ENCODE measurements at places on chromosomes 6 and 20.

DNA sequence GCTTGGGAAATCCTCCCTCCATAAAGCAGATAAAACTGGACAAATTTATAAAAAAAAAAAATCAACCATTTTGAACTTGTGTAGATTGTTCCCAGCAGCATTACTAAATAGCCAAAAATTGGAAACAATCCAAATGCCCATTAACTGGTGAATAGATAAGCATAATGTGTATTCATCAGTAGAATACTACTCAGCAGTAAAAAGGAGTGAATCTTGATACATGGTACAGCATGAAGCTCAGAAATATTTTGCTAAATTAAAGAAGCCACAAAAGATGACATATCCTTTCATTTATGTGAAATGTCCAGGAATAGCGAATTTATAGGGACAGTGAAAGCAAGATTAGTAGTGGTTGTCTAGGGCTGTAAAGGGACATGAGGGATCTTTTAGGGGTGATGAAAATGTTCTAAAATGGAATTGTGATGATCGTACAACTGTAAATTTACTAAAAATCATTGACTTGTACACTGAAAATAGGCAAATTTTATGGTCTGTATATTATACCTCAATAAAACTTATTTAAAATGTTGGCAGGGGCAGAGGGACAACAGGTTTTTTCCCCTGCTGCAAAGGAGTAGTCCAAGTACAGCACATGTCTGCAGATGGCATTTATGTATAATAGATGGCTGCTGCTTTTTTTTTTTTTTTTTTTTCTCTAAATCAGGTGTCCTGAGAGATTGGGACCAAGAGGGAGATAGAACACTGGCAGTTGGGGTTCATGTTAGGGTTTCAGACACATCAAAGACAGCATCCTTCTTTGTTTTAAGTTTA, 59.5 kb downstream of the CBFA2T2 start:
- DNase-seq = no peak

GRCh38 chr6:63652980-63653379, 17.4 kb downstream of the PHF3 start:
- no peak for DNase-seq

GRCh38 chr6:168675375-168675774, 234.4 kb downstream of the SMOC2 start:
- no peak for DNase-seq

DNA sequence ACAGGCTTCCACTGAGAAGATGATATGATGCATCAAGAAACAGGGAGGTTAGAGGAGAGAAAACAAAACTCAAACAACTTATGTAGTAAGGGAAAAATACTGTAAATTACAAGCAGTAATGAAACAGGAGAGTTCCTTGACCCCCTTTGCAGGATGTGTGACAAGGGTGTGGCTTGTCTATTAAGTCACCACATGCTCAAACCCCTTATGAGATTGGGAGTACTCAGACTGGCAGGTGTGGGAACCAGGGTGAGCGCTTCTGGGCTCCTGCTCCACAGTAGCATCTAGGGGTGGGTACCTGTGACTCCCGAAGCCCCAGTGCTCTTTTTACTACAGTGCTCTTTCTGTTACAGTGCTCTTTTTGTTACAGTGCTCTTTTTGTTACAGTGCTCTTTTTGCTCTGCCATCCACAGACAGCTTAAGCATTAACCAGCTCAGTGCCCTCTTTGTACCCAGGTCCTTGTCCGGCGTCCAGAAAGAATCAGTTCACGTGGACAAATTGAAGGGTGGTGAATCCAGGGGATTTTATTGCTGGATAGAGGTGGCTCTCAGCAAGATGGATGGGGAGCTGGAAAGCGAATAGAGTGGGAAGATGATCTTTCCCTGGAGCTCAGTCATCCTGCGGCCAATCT, 28.7 kb downstream of the OLIG3 start:
- DNase-seq = no peak

DNA sequence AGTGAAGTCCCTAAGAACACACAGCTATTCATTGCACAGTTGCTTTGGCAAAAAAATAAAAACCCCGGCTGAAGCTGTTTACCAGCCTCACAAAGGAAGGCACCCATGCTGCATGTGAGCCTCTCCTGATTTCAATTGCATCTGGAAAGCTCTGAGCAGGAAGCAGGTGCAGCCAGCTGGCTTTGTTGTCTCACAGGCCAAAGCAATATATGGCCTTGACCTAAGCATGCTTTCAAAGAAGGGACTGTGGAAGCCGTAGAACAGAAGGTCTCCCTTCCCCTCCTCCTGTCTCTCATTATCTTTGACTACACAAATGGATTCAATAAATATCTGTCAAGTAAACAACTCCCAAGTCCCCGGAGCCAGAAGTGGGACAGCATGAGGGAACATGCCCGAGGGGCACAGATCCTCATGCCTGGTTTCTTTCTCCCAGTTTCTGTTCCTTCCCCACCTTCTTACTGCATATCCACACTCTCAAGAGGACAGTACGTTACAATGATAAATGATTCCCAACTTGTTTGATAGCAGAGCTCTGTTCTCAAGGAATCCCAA, 57.2 kb upstream of the PCSK2 start:
- no peak for DNase-seq
